T-helper 1 cell (primary cell): ENCODE measurements at places on chromosomes 7 and 10.
A peak's percentile ranks its signal among the peaks of the same experiment; 100 is the strongest.

DNA sequence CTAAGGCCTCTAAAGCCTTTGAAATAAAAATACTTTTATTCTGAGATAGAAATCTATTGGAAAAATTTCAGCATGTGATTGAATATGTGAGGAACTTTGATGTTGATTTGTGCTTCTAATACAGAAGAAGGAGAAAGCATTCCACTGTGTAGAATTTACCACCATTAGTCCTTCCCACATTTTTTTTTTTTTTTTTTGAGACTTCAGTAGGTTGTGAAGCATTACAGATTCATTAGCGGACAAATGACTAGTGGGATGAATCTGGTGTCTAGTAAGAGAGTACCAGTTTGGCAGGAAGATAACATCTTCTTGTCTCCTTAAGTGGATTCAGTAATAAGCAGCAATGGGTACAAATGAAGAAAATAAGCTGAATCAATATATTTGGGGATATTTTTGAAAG, 95.5 kb downstream of the ANKRD30A start:
- no peak for DNase-seq

GRCh38 chr7:74258639-74259038, 4.4 kb upstream of the RFC2 start:
- DNase-seq: no peak

DNA sequence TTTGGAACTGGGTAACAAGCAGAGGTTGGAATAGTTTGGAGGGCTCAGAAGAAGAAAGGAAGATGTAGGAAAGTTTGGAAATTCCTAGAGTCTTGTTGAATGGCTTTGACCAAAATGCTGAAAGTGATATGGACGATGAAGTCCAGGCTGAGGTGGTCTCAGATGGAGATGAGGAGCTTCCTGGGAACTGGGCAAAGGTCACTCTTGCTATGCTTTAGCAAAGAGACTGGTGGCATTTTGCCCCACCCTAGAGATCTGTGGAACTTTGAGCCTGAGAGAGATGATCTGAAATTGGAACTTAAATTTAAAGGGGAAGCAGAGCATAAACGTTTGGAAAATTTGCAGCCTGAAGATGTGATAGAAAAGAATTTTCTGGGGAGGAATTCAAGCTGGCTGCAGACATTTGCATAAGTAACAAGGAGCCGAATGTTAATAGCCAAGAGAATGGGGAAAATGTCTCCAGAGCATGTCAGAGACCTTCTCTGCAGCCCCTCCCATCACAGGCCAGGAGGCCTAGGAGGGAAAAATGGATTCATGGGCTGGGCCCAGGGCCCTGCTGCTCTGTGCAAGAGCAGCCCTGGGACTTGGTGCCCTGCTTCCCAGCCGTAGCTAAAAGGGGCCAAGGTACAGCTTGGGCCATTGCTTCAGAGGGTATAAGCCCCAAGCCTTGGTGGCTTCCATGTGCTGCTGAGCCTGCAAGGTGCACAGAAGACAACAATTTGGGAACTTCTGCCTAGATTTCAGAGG, 3.6 kb downstream of the PDSS1 start:
- no peak for DNase-seq

GRCh38 chr7:103902917-103903316, 86.5 kb downstream of the RELN start:
- DNase-seq: no peak

DNA sequence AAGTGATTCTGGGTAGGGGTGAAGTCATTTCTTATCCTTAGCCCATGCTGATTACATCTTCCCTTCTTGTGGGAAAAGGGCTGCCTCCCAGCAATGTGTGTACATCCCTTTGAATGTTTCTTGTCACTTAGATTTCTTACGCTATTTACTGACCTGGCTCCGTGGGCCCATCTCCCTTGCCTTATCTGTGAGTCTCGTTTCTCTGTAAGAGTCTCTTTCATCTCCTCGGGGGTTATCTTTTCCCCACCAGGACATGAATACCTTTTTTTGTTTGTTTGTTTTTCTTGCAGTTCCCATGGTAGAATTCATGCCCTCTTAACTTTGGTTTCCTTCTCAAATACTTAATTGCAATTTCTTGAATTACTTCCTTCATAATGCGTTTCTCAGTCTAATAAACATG, 107.7 kb downstream of the BAMBI start:
- no peak for DNase-seq

GRCh38 chr10:69292459-69292858, 14.2 kb downstream of the HK1 start:
- DNase-seq: no peak

DNA sequence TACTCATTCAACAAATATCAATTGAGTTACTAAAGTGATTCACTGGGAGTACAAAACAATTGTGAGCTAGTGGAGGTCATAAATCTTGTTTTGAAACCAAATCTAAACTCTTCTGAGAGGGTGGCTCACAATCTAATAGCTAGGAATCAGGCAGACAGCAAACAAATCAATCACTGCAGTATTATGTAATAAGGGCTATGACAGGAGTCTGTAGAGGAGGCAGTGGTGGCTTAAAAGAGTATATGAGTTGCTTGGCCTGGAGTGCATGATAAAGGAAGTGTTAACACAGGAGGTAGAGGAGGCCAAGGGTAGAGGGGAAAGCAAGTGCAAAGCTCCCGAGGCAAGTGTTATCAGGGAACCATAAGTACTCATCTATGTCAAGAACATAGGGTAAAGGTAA, 16.5 kb downstream of the MYPN start:
- DNase-seq: no peak

- peak; percentile 85 for DNase-seq
Measured at GRCh38 chr10:72354356-72355213, at the start of gene DNAJB12. Gene DNAJB12 (minus strand): TSS chr10:72354919. CDS start chr10:72354897, 22 bp downstream.

GRCh38 chr10:5499493-5500140, at the start of gene CALML5:
Gene CALML5 (minus strand): TSS chr10:5499570. CDS start chr10:5499438, 132 bp downstream.
- DNase-seq: no peak

DNA sequence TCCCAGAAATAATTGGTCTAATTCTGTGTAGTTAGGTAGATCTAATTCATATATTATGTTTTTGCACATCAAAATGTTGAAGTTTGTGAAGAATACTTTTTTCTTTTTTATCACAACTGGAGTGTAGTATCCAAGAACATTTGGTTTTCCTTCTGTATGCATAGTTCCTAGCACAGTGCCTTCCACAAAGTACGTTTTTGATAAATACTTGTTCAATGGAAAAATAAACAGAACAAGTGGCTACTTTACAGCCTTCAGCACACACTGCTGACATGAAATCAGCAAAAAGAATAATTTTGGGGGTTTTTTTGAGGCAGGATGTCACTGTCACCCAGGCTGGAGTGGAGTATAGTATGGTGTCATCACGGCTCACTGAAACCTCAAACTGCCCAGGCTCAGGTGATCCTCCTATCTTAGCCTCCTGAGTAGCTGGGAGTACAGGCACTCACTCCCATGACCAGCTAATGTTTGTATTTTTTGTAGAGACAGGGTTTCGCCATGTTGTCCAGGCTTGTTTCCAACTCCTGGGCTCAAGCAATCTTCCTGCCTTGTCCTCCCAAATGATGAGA, 27.9 kb downstream of the TARP start:
- no peak for DNase-seq
